ENCODE measurements at places on chromosomes 5 and 9. TPM values are rescaled to one million over a fixed set of nuclear protein-coding genes. Genes with fewer than 3 reads are reported as not detected.

Gene CEP78
- 11.5 TPM for total RNA-seq

Gene GTF3C4
- 15.0 TPM for total RNA-seq

Gene CA9
- total RNA-seq, result 0.68 TPM

Gene TAS2R1
- not detected for total RNA-seq

Gene FBXW5
- 164 TPM for total RNA-seq

Gene PGM5
- total RNA-seq, result not detected

Gene AQP7
- total RNA-seq, result 0.07 TPM

Gene RPL12
- total RNA-seq, result 1,510 TPM

Gene TTF1
- total RNA-seq, result 11.8 TPM

Gene RLN2
- 0.34 TPM for total RNA-seq

Gene GGTA1
- total RNA-seq, result under 0.01 TPM

Gene HAVCR1
- total RNA-seq, result not detected

Gene OTULINL
- total RNA-seq, result 0.36 TPM

Gene SLC6A3
- total RNA-seq, result not detected

Gene DNM1
- total RNA-seq, result 2.6 TPM

Gene PCDHGC5
- 1.1 TPM for total RNA-seq

Gene PHF24
- total RNA-seq, result 0.68 TPM

Gene PLPP6
- total RNA-seq, result 6.5 TPM

Gene GPR21
- total RNA-seq, result 1.4 TPM

Gene CDC20B
- total RNA-seq, result under 0.01 TPM

Gene ZNF618
- total RNA-seq, result 2.1 TPM

Gene PCDHA6
- total RNA-seq, result under 0.01 TPM

Gene ADAMTS6
- total RNA-seq, result 12.2 TPM

Gene RAB24
- total RNA-seq, result 23.9 TPM

Gene MED7
- total RNA-seq, result 9.7 TPM

Gene PCDHA1
- total RNA-seq, result under 0.01 TPM

Gene NRARP
- 6.2 TPM for total RNA-seq

Gene NUTM2G
- total RNA-seq, result not detected

Gene CARTPT
- total RNA-seq, result not detected

Gene MAMDC4
- 6.5 TPM for total RNA-seq

Gene FRMPD1
- 0.07 TPM for total RNA-seq

Gene CLINT1
- 276 TPM for total RNA-seq

Gene ABO
- total RNA-seq, result not detected

Gene OR2Y1
- total RNA-seq, result not detected

Gene NTRK2
- under 0.01 TPM for total RNA-seq

Gene GCNT1
- 2.4 TPM for total RNA-seq

Gene BAAT
- total RNA-seq, result 0.07 TPM

Gene SEMA6A
- 13.0 TPM for total RNA-seq

Gene PCDHGB2
- 1.7 TPM for total RNA-seq

Gene SHC3
- under 0.01 TPM for total RNA-seq

Gene FBP2
- not detected for total RNA-seq

Gene ARHGEF39
- total RNA-seq, result 0.34 TPM

Gene MYORG
- total RNA-seq, result 14.1 TPM

Gene FOXD4L3
- 0.21 TPM for total RNA-seq

Gene SNX18
- total RNA-seq, result 39.3 TPM

Gene TTC39B
- 16.1 TPM for total RNA-seq

Gene PCDHGA8
- total RNA-seq, result 1.3 TPM

Gene RMRP
- 104,493 TPM for total RNA-seq

Gene TMEM215
- not detected for total RNA-seq

Gene CDK9
- 80.0 TPM for total RNA-seq

Gene SSBP2
- 45.6 TPM for total RNA-seq

Gene DNLZ
- 14.0 TPM for total RNA-seq
